ENCODE measurements at places on chromosomes 12 and 14. TPM values are rescaled to one million over a fixed set of nuclear protein-coding genes. Genes with fewer than 3 reads are reported as not detected.

NKX2-1 gene
- not detected for total RNA-seq

AQP2 gene
- total RNA-seq: not detected

STXBP6 gene
- 4.9 TPM for total RNA-seq

EXOC5 gene
- total RNA-seq: 120 TPM

SLC17A8 gene
- total RNA-seq: not detected

SDR9C7 gene
- total RNA-seq: not detected

KLRG1 gene
- 0.68 TPM for total RNA-seq

TAS2R46 gene
- total RNA-seq: 2.4 TPM

GPX2 gene
- total RNA-seq: not detected

TEX22 gene
- total RNA-seq: 0.17 TPM

MON2 gene
- total RNA-seq: 37.0 TPM

CLEC12A gene
- total RNA-seq: not detected

MLF2 gene
- total RNA-seq: 161 TPM

CYP46A1 gene
- total RNA-seq: 0.14 TPM

RASSF8 gene
- total RNA-seq: 98.0 TPM

ABCD2 gene
- not detected for total RNA-seq

KRT5 gene
- 2.7 TPM for total RNA-seq

DDN gene
- under 0.01 TPM for total RNA-seq

INSM2 gene
- total RNA-seq: not detected

NANOG gene
- total RNA-seq: not detected

PAPOLA gene
- 87.3 TPM for total RNA-seq

All from dermis blood vessel endothelial cell (primary cell).